ENCODE measurements at places on chromosomes 7 and 10.

- DNase-seq = peak; percentile 45
Observed at GRCh38 chr7:129855234-129855673, 97.5 kb downstream of the UBE2H start.

- DNase-seq = no peak
Observed at GRCh38 chr7:139848274-139848673, 19.2 kb downstream of the TBXAS1 start.

- peak; percentile 78 for DNase-seq
Observed at GRCh38 chr10:72243822-72244437, 27.9 kb upstream of the ASCC1 start.

DNA sequence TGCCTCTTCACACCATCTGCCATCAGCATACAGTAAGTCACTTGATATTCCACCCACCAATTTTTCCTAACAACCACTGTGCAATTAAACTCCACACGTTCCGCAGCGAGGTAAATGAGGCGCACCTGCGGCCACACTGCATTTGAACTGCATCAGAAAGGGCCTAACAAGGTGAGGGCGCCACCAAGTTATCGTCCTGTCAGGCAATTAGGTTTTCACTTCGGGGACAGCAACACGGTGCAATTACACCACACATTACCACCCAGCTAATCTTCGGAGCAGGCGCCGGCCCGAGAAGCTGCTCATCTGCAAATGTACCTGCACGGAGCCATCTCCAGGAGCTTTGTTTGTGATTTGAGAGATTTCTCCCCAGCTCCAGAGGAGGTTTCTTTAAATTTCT lies 84.4 kb downstream of the EBF3 start:
- no peak for DNase-seq

DNA sequence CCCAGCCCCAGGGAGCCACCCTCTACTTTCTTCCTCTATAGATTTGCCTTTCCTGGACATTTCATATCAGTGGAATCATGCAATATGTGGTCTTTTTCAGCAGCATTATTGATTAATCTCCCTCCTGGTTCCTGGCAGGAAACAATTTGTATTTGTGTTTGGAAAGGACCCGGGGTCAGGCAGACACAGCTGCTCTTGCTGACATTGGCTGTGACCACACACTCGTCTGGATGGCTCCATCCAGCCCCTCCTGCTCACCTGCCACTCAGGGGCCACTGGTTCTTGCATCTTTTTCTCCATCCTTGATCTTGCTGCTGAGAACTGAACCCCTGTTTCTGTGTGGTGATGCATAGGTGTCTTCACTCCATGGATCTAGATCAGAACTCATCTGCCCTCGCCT lies 176.6 kb upstream of the MKI67 start:
- no peak for DNase-seq

DNA sequence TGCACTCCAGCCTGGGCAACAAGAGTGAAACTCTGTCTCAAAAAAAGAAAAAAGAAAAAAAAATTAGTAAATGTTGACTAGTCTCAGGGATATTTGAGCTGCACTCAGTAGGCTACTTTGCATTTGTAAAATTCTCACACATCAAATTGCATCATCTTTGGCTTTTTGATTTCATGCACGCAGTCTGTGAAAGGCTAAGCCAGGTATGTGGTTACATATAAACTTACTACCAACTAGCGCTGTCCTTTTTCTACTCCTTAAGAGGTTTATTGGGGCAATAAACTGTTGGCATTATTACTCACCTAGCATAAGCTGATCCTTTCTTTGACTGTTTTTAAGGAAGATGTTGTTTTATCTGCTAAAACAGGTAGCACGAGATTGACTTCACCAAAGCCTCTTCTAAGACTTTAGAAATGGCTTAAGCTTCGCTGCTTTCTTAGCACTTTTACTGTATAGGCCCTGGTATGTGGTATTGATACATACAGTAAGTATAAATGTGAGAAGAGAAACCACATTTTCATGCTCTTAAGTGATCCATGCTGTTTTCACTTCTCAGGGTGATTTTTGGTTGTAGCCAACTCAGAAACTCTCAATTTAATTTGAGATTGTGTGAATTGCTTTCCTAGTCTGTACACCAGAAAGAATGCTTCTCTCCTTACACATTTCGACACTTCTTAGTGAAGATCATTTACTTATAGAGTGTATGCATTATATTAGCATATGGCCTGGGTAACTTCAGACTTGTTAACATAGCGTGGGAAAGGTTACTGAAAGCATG lies 323.9 kb downstream of the AUTS2 start:
- DNase-seq = no peak

GRCh38 chr10:18144928-18145327 lies 4.7 kb downstream of the CACNB2 start:
- DNase-seq = peak; percentile 44

DNA sequence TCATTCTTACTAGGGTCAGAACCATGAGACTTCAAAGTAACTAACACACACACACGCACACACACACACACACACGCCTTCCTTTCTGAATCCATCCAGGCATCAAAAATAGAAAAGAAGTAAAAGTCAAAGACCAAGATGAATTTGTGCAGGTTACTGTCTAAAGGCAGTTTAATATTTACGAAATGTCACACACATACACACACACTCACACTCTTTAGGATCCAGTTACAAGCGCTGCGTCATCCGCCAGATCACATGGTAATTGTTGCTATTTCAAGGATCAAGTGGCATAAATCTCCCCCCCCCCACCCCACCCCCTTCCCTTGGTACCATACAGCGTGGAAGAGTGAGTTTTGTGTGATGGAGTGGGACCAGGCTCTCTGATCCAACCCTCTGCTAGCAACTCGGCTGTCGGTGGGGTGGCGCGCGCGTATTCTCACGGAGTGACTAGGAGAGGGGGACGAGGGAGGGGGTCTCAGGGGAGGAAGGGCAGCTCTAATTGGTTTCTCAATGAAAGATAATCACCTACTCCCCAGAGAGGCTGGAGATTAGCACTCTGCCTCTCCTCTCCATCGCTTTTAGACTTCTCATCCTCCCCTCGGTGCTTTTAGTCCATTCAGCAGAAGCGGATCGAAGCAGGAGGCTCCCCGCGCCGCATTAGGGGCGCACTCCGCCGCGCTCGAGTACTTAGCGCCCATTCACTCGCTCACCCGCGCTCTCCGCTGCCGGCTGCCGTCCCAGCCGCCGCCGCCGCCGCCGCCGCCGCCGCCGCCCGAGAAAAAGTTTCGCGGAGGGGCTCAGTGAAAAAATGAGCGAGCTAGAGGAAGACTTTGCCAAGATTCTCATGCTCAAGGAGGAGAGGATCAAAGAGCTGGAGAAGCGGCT lies 83.5 kb upstream of the PRKG1 start:
- peak; percentile 63 for DNase-seq

- peak; percentile 63 for DNase-seq
Observed at GRCh38 chr10:10758306-10758705, 259.4 kb upstream of the CELF2 start.

DNA sequence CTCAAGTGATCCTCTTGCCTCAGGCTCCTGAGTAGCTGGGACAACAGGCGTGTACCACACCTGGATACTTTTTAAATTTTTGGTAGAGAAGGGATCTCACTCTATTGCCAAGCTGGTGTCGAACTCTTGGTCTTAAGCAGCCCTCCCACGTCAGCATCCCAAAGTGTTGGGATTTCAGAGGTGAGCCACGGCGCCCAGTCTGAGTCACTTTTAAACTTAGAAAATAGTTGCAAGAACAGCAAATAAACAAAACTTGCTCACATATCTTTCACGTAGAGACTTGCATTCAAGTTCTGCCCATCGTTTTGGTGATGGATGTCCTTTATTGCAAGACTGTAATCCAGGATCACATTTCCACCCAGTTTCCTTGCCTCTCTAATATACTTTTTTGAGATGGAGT lies 16.6 kb downstream of the GTF2I start:
- no peak for DNase-seq

DNA sequence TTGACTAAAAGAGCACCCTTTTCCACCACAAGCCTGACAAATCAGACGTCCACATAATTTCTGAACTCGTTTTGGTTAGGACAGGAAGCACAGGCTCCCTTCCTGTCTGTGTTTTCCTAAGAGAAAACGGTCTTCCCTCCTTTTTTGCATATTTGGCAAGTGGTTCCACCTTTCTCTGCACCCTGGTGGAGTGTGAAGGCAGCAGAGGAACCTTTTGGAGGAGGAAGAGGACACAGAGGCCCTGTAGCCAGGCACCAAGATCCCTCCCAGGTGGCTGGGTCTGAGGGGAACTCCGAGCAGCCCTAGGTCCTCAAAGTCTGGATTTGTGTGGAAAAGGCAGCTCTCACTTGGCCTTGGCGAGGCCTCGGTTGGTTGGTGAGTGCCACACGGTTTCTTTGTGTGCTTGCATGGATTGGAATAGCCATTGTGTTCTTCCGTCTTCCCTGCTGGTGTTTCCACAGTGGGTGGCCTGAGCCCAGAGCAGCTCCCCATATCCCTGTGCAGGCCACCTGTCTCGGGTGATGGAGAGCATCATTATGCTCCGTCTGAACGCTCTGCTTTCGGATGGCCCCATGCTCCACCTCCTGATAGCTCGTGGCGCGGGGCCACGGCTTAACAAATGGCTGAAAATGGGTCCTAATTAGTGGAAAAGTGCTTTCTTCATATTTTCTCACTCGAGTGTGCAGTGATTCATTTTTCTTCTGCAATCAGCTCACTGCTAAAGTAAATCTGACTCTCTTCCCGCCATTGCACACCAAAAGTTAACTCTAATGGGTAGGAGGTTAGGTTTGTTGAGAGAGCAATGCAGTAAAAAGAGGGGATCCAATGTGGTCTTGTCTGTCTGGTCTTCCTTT lies 4.2 kb downstream of the IKZF1 start:
- DNase-seq = no peak

DNA sequence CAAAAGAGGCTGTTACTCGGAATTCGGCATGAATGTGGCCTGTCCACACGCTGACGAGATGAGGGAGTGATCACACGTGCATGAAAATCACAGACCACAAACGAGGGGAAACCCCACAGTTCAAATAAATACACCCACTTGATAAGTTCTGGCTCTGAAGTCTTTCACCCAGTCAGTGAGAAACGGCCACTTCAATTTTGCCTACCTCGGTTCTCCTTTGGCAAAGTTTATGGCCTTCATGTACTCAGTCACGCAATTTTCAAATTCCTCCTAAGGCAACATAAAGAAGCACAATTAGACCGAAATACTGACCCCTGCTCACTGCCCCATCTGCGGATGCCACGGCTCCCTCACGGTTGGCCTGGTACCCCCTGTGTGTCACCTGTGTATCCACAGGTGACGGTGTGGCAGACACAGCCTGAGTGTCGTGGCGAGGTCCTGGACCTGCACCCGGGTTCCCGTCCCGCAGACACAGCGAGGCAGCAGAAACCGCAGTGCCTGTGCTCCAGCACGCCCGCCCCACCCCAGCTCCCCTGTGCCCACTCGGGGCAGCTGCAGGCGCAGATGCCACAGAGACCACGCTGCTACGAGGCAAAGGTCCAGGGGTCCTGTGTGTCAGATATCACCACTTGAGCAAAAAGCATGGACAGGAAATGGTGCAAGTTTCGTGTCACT lies 1.4 kb downstream of the CFAP46 start:
- DNase-seq = no peak

DNA sequence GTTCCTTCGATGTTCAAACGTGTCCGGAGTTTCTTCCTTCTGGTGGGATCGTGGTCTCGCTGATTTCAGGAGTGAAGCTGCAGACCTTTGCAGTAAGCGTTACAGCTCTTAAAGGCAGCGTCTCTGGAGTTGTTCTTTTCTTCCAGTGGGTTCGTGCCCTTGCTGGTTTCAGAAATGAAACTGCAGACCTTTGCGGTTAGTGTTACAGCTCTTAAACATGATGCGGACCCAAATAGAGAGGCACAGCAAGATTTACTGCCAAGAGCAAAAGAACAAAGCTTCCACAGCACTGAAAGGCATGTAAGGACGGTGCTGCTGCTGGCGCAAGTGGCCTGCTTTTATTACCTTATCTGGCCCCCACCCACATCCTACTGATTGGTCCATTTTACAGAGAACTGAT lies 931.4 kb downstream of the IPMK start:
- no peak for DNase-seq

DNA sequence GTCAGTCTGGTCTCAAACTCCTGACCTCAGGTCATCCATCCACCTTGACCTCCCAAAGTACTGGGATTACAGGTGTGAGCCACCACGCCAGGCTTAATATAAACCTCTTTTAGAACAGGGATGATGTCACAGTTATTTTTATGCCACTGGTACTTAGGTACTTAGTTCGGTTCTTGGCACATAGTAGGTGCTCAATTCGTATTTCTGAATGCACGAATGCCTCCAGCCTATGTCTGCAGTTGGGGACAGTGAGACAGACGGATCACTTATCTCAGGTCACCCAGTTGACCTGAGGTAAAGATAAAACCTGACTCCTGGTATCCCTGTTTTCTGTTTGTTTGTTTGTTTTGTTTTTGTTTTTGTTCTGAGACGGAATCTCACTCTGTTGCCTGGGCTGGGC lies 6.1 kb upstream of the NAT16 start:
- no peak for DNase-seq

- DNase-seq = peak; percentile 30
Observed at GRCh38 chr10:68184546-68184945, 47.4 kb downstream of the ATOH7 start.

DNA sequence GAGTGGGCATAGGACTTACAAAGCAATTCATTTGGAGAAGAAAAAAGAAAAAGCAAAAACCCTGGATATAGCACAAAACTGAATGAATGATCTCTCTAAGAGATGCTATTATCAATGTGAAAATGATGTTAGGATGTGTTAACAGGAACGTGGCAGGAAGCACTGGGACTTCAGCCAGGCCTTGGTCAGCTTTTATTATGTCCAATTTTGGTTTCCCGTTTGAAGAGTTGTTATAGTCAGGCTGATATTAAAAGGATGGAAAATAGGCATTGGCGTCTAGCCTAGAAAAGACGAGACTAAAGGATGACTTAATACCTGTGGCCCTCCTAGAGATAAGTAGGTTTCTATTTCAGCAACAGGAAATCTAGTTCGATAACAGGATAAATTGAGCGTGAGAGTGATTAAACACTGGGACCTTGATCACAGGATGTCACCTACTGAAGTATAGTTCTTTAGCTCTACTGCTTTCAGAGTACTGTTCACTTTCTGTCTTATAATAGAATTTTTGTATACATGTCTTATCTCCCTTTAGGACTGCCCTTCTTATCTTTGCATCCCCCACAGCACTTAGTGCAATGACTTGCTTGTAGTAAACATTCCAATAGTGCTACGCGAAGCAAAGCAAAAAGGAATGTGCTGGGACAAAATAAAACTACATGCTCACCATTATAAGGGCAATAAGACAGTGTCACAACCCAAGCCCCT lies 99.8 kb upstream of the AGBL3 start:
- DNase-seq = peak; percentile 63

DNA sequence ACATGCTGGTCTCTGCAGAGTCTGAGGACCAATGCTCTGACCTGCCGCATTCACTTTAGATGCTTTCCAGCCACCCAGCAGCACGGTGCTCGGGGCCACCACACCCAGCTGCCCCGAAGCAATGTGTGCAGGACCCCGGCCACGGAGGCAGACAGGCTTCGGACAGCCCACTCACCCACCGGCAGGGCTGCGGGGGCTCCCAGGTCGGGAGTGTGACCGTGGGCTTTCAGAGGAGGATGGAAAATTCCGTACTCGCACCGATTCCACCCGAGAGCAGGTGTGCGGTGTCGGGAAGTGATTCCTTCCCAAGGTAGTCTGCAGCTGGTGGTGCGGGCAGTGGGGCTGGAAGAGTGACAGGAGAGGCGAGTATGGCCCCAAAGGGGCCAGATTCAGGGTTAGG lies 190.9 kb downstream of the DNAJB6 start:
- DNase-seq = no peak

- no peak for DNase-seq
Observed at GRCh38 chr10:87837445-87837844, 19.4 kb upstream of the ATAD1 start.

GRCh38 chr7:30136117-30136731 lies 1.4 kb downstream of the MTURN start:
- DNase-seq = no peak

GRCh38 chr10:58672845-58673244 lies 160.2 kb downstream of the BICC1 start:
- no peak for DNase-seq

Data from femur (tissue), 1 donor.